Progenitor cell of endocrine pancreas (in vitro differentiated cells): ENCODE measurements at places on chromosomes 4 and X. TPM values are rescaled to one million over a fixed set of nuclear protein-coding genes. Genes with fewer than 3 reads are reported as not detected.
A peak's percentile ranks its signal among the peaks of the same experiment; 100 is the strongest.

RHOXF2 gene
- total RNA-seq: not detected in 2 replicates

GRCh38 chr4:85717351-85717750 lies 242.4 kb downstream of the ARHGAP24 start:
- H3K27me3 ChIP-seq: no peaks in the 10 kb centered on the region
- H3K4me1 ChIP-seq: no peaks in the 10 kb centered on the region
- H3K36me3 ChIP-seq: no peaks in the 10 kb centered on the region
- H3K27ac ChIP-seq: no peak overlapping the region
- no peak overlapping the region for H3K4me3 ChIP-seq

GRCh38 chrX:107537815-107538214 lies 88.4 kb downstream of the FRMPD3 start:
- H3K27ac ChIP-seq: no peak overlapping the region
- no peak for DNase-seq
- peaks cover 15% of the 10 kb centered on the region for H3K4me1 ChIP-seq
- H3K36me3 ChIP-seq: no peaks in the 10 kb centered on the region

DNA sequence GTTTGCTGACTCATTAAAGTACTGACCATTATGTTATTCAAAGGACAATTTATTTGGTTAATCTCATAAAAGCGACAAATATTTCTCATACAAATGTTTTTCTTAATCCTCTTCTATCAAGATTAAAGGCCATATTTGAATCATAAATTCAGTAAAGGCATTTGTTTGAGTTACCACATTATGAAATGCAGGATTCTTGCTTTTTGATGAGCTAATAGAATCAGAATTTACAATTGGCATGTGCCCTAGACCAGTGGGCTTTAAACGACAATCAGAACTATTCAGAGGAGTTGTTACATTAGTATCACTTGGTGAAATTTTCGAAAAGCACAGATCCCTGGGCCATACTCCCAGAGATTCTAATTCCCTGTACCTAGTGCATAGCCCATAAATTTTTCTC lies 55.3 kb downstream of the KLHL4 start:
- no peaks in the 10 kb centered on the region for H3K27me3 ChIP-seq
- H3K27ac ChIP-seq: no peak overlapping the region
- no peaks in the 10 kb centered on the region for H3K36me3 ChIP-seq
- H3K4me1 ChIP-seq: peaks cover 2% of the 10 kb centered on the region

DNA sequence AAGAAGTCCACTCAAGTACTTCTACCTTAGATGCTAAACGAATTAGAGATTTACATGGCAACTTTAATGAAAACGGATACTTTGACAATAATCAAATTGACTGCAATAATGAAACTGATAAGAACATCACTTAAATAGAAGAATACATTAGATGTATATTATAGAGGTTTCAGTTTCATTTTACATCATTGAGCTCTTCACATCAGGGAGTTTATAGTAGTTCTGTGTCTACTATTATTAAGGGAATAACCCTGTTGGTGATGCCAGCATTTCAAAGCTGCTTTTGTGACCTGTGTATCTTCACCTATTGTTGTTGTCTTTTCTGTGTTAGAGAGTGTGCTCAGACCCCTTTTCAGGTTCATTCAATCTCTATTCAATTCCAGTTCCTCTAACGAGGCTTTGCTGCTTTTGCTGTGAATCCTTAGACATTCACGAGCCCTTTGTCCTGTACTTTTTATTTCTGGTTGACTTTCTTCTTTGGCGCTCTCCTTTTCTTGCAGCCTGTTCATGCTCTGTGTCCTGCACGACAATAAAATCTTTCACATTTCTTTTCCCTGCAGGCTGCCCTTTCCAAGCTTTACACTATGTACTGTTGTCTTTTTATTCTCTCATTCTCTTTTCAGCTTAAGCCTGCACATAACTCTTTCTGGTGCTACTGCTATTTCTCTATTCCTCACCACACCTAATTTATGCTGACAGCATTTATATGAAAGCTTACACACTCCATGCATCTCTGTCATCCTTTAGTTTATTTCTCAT lies 232.1 kb downstream of the CPE start:
- no peak for DNase-seq
- H3K27ac ChIP-seq: no peak overlapping the region
- H3K27me3 ChIP-seq: no peaks in the 10 kb centered on the region
- H3K4me1 ChIP-seq: peaks cover 4% of the 10 kb centered on the region
- H3K36me3 ChIP-seq: no peaks in the 10 kb centered on the region
- no peak overlapping the region for H3K4me3 ChIP-seq

DNA sequence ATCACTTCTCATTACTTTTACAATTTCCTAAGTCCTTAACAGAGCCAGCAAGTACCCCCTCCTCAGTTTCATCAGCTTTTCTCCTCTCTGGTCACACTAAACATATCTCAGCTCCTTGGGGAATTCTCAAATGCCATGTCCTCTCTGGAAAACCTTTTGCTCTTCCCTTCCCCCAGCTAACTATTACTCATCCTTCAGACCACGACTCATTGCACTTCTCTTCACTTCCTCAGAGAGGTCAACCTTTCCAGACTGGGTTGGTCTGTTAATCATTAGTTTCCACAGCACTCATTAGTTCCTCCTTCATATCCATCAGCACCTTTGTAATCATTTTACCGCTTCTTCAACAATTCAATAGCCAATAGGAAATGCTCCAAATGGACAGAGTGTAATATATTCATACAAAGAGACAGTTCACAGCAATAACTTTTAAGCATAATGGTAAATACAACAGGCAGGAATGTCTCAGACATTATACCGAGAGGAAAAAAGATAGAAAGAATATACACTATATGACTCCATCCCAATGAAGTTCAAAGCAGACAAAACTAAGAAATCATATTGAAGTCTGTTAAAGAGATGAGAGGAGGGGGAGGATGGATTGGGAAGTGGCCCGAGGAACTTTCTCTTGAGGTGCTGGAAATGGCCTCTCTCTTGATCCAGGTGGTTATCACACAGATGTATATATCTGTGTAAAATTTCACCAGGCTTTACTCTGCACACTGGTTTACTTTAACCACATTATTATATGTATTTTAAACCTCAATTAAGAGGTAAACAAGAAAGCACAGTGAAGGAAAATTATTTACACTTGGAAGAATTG lies 39.6 kb downstream of the DDX60L start:
- peak overlapping the region; percentile 1 for H3K27ac ChIP-seq
- no peak overlapping the region for H3K4me3 ChIP-seq
- H3K36me3 ChIP-seq: no peaks in the 10 kb centered on the region
- no peak for DNase-seq
- peaks cover 6% of the 10 kb centered on the region for H3K4me1 ChIP-seq
